ENCODE measurements at places on chromosomes 6 and 20. TPM values are rescaled to one million over a fixed set of nuclear protein-coding genes. Genes with fewer than 3 reads are reported as not detected.
A peak's percentile ranks its signal among the peaks of the same experiment; 100 is the strongest.

The ADAT2 gene
- 6.4 TPM for total RNA-seq

The AIF1 gene
- total RNA-seq = 0.44 TPM

The GPR6 gene
- not detected for total RNA-seq

The C20orf144 gene
- not detected for total RNA-seq

The SYNDIG1 gene
- not detected for total RNA-seq

The SLC22A23 gene
- total RNA-seq = 4.5 TPM

The SEMG1 gene
- total RNA-seq = not detected

DNA sequence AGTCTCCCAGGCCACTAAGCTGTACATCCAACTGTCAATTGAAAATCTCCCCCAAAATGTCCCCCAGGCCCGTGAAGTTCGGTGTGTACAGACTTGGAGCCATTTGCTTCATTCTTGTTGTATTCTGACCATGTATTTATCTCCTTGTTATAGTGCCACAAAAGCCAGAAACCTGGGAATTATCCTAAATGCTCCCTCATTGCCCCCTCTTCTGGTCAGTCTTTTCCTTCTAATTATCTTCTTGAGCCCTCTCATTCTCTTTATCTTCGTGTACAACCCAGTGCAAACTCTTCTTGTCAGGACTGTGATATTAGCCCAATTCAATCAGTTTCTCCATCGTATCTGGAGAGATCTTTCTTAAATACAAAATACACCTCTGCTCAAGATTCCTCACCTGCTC lies 64.7 kb downstream of the RFX6 start:
- no peaks in the 10 kb centered on the region for H3K4me1 ChIP-seq
- H3K36me3 ChIP-seq = no peaks in the 10 kb centered on the region
- peaks cover 32% of the 10 kb centered on the region for H3K27me3 ChIP-seq
- DNase-seq = no peak

DNA sequence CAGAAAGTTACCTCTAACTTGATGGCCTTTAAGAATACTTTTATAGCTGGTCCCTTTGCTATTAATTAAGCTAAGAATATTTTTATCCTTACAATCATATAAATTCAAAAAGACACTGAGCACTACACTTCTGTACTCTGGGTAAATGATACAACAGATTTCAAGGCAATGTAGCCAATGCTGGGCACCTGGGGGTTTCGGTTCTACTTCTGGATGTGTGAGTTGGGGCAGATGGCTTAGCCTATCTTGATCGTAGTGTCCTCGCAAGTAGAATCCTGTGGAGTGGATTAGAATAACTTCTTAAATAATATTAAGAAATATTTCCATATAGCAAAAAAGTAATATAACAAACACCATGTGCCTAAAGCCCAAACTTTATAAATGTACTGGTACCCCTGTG lies 96.9 kb upstream of the NT5E start:
- DNase-seq = no peak
- no peaks in the 10 kb centered on the region for H3K27me3 ChIP-seq
- no peaks in the 10 kb centered on the region for H3K4me1 ChIP-seq
- H3K27ac ChIP-seq = no peak overlapping the region
- no peak overlapping the region for H3K4me3 ChIP-seq

- H3K36me3 ChIP-seq = no peaks in the 10 kb centered on the region
- no peaks in the 10 kb centered on the region for H3K4me1 ChIP-seq
- H3K27ac ChIP-seq = no peak overlapping the region
These were observed 797.7 kb upstream of the MAN1A1 start for GRCh38 chr6:120147071-120147871.

DNA sequence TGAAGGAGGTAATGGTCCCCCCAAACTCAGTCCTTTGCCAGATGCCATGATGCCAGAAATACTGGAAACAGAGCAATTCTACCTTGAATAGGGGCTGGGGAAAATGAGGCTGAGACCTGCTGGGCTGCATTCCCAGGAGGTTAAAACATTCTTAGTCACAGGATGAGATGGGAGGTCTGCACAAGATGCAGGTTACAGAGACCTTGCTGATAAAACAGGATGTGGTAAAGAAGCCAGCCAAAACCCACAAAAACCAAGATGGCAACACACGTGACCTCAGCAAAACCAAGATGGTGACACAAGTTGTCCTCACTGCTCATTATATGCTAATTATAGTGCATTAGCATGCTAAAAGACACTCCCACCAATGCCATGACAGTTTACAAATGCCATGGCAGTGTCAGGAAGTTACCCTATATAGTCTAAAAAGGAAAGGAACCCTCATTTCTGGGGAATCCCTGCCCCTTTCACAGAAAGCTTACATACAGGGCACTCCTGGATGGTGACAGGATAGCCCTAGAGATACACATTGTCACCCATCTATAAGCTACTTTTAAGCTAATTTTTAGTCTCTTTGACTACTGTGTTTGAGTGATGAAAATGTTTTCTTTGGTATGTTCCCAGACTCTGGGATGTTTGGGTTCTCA lies 979.7 kb downstream of the TBC1D32 start:
- H3K4me1 ChIP-seq = no peaks in the 10 kb centered on the region
- H3K27ac ChIP-seq = no peak overlapping the region
- no peaks in the 10 kb centered on the region for H3K36me3 ChIP-seq
- H3K27me3 ChIP-seq = no peaks in the 10 kb centered on the region

- H3K4me1 ChIP-seq = no peaks in the 10 kb centered on the region
- H3K27ac ChIP-seq = no peak overlapping the region
- no peaks in the 10 kb centered on the region for H3K27me3 ChIP-seq
- no peak for DNase-seq
These were observed 69.5 kb downstream of the KIAA0319 start for GRCh38 chr6:24576447-24576846.

- H3K4me3 ChIP-seq = no peak overlapping the region
- no peak for DNase-seq
- H3K27me3 ChIP-seq = no peaks in the 10 kb centered on the region
These were observed 145.8 kb downstream of the DTNBP1 start for GRCh38 chr6:15516923-15517560.

DNA sequence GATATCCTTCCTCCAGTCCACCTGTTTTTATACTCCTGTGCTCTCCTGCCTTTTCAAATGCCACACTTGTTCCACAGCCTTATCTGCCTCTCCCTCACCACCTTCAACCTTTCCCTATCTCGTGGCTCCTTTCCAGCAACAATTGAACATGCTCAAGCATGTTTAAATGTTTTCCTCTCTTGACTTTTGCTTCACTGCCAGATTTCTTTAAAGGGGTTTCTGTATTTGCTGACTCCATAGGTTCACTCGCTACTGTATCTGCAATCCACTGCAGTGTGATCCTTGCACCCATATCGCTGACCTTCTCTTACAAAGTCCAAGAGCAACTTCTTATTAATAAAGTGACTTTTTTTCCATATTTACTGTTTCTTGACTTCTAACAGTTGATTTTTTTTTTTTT lies 11.2 kb upstream of the GMNN start:
- DNase-seq = no peak
- H3K27me3 ChIP-seq = no peaks in the 10 kb centered on the region
- H3K4me3 ChIP-seq = no peak overlapping the region
- no peaks in the 10 kb centered on the region for H3K4me1 ChIP-seq
- H3K36me3 ChIP-seq = no peaks in the 10 kb centered on the region

GRCh38 chr20:4645621-4646020 lies 76.1 kb upstream of the PRND start:
- no peaks in the 10 kb centered on the region for H3K36me3 ChIP-seq
- 0 out of 2 replicates have a peak, but pooled peaks cover 3% of the 10 kb centered on the region for H3K27me3 ChIP-seq
- H3K4me1 ChIP-seq = no peaks in the 10 kb centered on the region
- no peak overlapping the region for H3K27ac ChIP-seq

DNA sequence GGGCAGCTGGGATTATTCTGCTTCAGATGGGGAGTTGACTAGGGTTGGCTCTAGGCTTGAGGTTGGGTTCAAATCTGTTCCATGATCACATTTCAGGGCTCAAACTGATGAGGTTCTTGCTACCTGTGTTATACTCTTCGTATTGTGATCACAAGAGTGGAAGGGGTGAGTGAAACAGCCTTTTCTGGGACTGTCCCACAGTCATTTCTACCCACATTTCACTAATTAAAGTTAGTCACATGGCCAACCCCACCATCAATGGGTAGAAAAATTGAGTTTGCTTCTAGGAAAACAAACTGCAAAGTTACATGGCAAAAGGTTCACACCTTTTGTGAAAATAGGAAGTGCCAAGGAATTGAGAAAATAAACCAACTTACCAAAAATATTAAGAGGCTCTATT lies 33.5 kb upstream of the BMP2 start:
- no peak overlapping the region for H3K27ac ChIP-seq
- H3K4me1 ChIP-seq = no peaks in the 10 kb centered on the region
- H3K27me3 ChIP-seq = no peaks in the 10 kb centered on the region
- H3K36me3 ChIP-seq = no peaks in the 10 kb centered on the region

- H3K4me3 ChIP-seq = no peak overlapping the region
- no peak for DNase-seq
- H3K27me3 ChIP-seq = no peaks in the 10 kb centered on the region
- no peaks in the 10 kb centered on the region for H3K36me3 ChIP-seq
- no peaks in the 10 kb centered on the region for H3K4me1 ChIP-seq
These were observed 572.8 kb downstream of the TFAP2A start for GRCh38 chr6:9841886-9842725.

DNA sequence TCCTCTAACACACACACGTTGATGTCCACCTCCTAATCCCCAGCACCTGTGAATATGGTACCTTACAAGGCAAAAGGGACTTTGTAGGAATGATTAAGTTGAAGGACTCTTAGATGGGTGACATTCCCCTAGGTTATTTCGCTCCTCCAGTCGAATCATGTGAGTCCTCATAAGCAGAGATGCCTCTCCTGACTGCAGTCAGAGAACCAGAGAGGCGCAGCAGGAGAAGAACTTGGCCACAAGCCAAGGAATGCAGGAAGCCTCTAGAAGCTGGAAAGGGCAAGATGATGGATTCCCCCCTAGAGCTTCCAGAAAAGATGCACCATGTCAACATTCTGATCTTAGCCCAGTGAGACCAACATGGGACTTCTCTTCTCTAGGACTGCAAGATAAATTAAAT lies 133.1 kb upstream of the PTPRT start:
- peaks cover 5% of the 10 kb centered on the region for H3K27me3 ChIP-seq
- H3K4me3 ChIP-seq = no peak overlapping the region
- no peaks in the 10 kb centered on the region for H3K36me3 ChIP-seq
- no peak for DNase-seq
- H3K4me1 ChIP-seq = no peaks in the 10 kb centered on the region
- H3K27ac ChIP-seq = no peak overlapping the region

DNA sequence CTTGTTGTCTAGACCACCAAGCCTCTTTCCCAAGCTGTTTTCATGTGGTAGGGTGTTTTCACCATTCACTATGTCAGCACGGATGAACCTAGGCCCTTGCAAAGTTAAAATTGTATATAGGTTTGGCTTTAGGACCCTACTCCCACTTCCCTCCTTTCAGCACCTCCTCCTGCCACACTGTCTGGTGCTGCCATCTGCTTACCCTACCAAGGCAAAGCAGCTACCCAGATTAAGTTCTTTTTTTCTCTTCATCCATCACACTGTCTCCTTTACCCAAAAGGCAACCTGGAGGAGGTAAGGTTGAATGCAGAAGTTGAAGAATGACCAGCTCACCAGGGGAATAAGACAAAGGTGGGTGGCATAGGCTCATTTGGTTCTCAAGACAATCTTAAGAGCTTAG lies 184.0 kb downstream of the CDC5L start:
- H3K27ac ChIP-seq = no peak overlapping the region
- no peaks in the 10 kb centered on the region for H3K27me3 ChIP-seq
- H3K4me3 ChIP-seq = no peak overlapping the region
- H3K4me1 ChIP-seq = no peaks in the 10 kb centered on the region

- H3K27me3 ChIP-seq = no peaks in the 10 kb centered on the region
- peaks cover 3% of the 10 kb centered on the region for H3K4me1 ChIP-seq
- no peak overlapping the region for H3K27ac ChIP-seq
- H3K4me3 ChIP-seq = no peak overlapping the region
- DNase-seq = peak; percentile 71
- H3K36me3 ChIP-seq = peaks cover 4% of the 10 kb centered on the region
These were observed 7.2 kb downstream of the HEBP2 start for GRCh38 chr6:138410972-138411880.

DNA sequence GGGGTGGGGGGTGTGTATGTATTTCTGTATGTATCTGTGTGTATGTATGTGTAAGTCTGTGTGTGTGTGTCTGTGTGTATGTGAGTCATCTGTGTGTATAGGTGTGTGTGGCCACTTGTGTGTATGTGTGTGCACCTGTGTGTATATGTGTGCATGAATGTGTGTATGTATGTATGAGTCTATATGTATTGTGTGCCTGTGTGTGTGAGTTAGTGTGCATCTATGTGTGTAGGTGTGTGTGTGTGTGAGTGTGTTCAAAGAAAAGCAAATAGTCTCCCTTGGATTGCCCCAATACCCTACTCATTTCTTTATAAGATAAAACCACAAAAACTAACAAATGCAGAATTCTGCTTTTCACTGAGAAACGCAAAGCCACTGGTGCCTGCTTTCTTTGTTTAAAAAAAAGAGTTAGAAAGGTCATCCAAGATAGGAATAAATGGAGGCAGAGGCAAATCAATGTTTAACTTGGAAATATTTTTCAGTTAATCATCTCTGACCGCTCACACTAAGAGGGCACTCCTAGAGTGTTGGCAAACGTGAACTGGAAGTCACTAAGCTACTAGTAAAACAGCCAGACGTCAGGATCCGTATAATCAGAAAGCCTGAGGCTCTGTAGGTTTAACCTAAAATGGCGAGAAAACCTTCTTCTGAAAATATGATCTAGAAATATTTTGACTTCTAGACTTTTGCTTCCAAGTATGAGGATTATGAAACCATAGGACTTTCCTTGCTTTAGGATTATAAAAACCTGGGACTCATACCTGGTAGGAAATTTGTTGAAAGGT lies 37.4 kb upstream of the JAG1 start:
- no peak overlapping the region for H3K4me3 ChIP-seq
- peaks cover 10% of the 10 kb centered on the region for H3K4me1 ChIP-seq
- H3K27ac ChIP-seq = no peak overlapping the region
- DNase-seq = no peak
- no peaks in the 10 kb centered on the region for H3K27me3 ChIP-seq
- no peaks in the 10 kb centered on the region for H3K36me3 ChIP-seq

DNA sequence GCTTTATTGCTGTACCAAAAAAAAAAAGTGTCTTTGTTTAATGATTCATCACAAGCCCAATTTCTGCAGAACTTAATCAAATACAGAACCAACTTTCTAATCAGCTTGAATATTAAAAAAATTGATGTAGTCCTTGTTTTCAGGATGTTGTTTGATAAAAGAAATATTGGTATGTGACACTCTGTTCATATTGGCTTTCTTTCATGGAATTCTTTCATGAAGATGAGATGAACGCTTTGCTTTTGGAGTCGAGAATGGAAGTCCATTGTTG lies 184.3 kb downstream of the ZNF217 start:
- peaks cover 3% of the 10 kb centered on the region for H3K4me1 ChIP-seq
- H3K36me3 ChIP-seq = no peaks in the 10 kb centered on the region
- no peaks in the 10 kb centered on the region for H3K27me3 ChIP-seq
- no peak for DNase-seq

DNA sequence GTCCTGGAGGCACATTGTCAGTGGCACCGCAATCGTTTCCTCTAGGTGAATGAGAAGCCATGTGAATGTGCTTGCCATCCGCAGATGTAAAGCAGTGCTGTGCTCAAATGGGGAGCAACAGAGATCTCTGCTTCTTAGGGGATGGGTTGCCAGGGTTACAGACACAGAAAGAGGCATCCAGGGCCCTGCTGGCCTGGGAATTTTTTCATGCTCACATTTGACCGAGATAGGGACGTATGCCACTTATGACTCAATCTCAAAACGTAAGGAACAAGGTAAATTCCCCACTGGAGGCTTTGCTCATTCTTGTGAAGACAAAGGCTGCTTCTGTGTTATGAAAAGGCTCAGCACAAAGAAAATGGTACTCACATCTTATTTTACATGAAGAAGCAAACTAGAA lies 11.0 kb downstream of the C6orf118 start:
- no peaks in the 10 kb centered on the region for H3K27me3 ChIP-seq
- no peaks in the 10 kb centered on the region for H3K36me3 ChIP-seq
- H3K27ac ChIP-seq = no peak overlapping the region
- no peak for DNase-seq
- no peak overlapping the region for H3K4me3 ChIP-seq

- no peaks in the 10 kb centered on the region for H3K36me3 ChIP-seq
- no peak overlapping the region for H3K4me3 ChIP-seq
- no peak for DNase-seq
These were observed 45.6 kb downstream of the TGM2 start for GRCh38 chr20:38119446-38119845.

All from Panc1 (cell line).